ENCODE measurements at places on chromosomes 1 and 21. TPM values are rescaled to one million over a fixed set of nuclear protein-coding genes. Genes with fewer than 3 reads are reported as not detected.

The TLR5 gene
- 0.06 TPM for total RNA-seq

The NUF2 gene
- 14.2 TPM for total RNA-seq

The SLC45A3 gene
- total RNA-seq, result 15.1 TPM

The OR2L13 gene
- total RNA-seq, result not detected

The BTG2 gene
- total RNA-seq, result 40.7 TPM

The TMEM61 gene
- total RNA-seq, result not detected

The CD48 gene
- not detected for total RNA-seq

The CLEC20A gene
- total RNA-seq, result not detected

The LCE1E gene
- not detected for total RNA-seq

The STK40 gene
- total RNA-seq, result 50.4 TPM

The CELA2A gene
- not detected for total RNA-seq

The TFF2 gene
- total RNA-seq, result not detected

The NCF2 gene
- total RNA-seq, result under 0.01 TPM

The MYBPHL gene
- total RNA-seq, result not detected

Data from bladder microvascular endothelial cell (primary cell).